Fibroblast of pulmonary artery (primary cell): ENCODE measurements at places on chromosomes 5 and 9.
A peak's percentile ranks its signal among the peaks of the same experiment; 100 is the strongest.

GRCh38 chr9:112075009-112075378 is 100.1 kb downstream of the SUSD1 start:
- no peak for DNase-seq

DNA sequence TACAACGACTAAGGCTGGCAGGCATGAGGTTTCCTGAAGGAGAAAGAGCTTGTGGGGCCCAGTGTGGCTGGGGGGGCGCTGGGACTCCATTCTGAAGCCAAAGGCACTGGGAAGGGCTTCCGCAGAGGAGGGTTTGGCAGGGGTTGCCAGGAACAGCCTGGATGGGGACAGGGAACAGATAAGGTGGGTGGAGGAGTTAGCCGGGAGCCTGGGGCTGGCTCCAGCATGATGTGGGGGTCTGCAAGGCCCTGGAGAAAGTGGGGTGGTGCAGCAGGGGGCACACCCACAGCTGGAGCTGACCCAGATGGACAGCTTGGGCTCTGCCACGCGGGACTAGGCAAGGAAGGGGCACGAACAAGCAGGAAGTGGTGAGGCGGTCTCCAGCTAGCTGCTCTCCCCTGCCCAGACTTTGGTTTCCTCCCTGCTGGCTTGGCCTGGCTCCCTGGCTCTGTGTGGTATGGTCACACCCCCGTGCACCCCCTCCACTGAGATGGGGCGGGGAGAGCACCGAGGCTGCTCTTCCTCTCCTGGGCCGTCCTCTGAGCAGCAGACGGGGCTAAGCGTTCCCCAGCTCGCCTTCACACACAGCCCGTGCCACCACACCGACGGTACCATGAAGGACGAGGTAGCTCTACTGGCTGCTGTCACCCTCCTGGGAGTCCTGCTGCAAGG is at the start of gene LTC4S:
LTC4S (plus strand) TSS at position 519 of the 672 bp plus-strand sequence; CDS start at position 614, 95 bp downstream.
- DNase-seq = peak; percentile 80

- DNase-seq = no peak
These were observed 583 bp downstream of the DIAPH1 start for GRCh38 chr5:141618030-141618803.

DNA sequence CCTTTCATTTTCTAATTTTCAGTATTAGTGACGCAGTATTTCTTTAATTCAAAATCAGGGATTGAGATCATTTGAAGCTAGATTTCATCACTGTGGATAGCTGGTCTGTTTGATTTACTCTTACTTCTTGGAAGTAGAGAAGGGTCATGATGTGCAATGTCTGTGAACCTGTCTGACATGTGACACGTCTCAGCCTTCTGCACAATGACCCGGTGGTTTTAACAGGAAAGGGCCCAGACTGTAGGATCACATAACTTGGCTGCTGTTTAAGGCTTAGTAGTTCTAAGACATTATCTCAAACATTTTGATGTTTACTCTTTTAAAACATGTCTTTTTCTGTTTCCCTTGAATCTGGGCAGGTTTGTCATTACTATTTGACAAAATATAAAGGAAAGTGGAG is 823.3 kb upstream of the NUDT12 start:
- no peak for DNase-seq

DNA sequence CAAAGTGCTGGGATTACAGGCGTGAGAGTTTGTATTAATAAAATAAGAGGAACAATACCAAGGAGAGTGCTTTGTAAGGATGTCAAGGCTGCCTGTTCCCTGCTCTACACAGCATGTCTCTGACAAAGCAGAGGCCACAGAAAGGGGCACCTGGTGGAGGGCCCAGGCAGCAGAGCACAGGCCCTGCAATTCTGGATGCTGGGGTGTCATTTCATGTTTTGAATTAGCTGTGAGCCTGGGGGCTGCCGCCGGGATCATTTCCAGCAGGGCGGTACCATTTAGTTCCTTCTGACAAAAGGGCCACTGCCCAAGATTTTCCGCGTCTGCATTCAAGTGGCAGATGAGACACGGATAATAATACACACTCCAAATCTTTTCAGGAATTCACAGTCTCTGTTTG is 396.9 kb downstream of the GADD45G start:
- DNase-seq = no peak

DNA sequence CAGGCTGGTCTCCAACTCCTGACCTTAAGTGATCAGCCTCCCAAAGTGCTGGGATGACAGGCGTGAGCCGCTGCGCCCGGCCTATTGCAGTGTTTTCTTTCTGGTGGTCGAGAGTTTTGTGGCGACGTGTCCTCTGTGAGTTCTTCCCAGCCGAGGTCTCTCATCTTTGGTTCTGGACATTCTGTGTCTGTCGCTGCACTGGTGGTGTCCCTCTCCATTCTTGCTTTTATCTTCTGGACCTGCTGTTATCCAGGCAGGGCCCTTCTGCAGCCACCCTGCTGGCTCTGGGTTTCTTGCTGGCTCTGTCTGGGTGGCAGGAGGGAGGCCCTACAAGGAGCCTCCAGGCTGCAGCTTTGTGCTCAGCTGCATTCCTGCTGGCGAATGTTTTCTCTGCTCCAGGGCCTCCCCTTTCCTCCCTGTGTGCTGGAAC is 49.1 kb upstream of the EXOC3 start:
- DNase-seq = peak; percentile 40

- DNase-seq = no peak
These were observed 6.8 kb upstream of the TOR2A start for GRCh38 chr9:127741831-127742434.

- no peak for DNase-seq
These were observed 105.8 kb upstream of the PPP1R26 start for GRCh38 chr9:135373820-135374219.

GRCh38 chr5:180202939-180203573 is 6.0 kb downstream of the RASGEF1C start:
- DNase-seq = no peak

DNA sequence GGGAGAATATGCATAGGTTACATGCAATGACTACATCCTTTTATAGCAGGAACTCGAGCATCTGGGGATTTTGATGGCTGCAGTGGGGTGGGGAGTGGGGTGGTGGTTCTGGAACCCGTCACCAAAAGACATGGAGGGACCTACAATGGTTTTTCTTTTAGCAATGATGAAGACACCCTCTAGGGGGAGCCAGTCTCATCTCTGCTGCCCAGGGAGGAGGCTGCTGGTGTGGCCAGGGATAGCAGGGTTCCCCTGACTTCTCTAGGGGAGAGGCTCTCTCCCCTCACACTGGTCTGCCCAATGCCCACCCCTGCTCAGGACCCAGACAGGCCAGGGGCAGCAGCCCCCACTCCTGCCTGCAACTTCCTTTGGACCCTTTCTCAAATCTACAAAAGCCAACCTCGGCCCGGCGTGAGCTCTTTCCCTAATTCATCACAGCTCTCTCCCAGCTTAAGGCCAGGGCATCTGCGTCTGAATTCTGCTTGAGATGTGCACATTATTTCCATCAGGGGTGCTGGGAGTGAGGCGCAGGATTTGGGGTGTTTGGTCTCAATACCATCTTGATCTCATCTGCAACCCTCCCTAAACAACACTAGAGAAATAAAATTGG is 73.6 kb upstream of the RETREG1 start:
- DNase-seq = peak; percentile 63

- DNase-seq = peak; percentile 83
These were observed 36.1 kb downstream of the MRPL36 start for GRCh38 chr5:1763548-1763911.

DNA sequence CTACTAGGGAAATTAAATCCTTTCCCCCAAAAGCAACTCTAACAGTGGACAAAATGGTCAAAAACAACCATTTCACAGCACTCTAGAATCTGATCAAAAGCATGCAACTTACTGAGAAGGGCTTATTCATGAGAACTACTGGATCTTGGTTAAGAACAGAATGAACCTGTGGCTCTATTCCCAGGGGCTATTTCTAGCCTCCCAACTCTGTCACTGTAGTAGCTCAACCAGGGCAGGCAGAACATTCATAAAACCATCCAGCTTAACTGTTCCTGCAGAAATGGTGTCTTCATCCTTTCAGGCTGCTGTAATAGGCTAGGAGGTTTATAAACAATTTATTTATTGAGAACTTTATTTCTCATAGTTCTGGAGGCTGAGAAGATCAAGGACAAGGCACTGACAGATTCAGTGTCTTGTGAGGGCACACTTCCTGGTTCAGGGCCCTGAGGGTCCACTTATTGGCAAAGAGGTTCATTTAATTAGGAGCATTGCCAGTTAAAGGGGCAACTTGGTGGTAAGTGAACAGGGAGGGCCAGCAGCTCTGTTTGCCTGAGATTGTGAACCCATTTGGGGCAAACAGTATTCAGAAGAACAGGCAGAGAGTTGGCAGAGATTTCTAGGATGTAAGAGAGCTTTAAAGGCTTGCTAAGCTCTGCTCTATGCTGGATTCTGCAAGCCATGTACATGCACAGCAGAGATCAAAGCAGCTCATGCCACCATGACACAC is 238.5 kb upstream of the FBXL7 start:
- no peak for DNase-seq
